ENCODE measurements at places on chromosomes 4 and X.

- no peak for DNase-seq
These were observed 82.4 kb downstream of the AFAP1 start for GRCh38 chr4:7857238-7857701.

DNA sequence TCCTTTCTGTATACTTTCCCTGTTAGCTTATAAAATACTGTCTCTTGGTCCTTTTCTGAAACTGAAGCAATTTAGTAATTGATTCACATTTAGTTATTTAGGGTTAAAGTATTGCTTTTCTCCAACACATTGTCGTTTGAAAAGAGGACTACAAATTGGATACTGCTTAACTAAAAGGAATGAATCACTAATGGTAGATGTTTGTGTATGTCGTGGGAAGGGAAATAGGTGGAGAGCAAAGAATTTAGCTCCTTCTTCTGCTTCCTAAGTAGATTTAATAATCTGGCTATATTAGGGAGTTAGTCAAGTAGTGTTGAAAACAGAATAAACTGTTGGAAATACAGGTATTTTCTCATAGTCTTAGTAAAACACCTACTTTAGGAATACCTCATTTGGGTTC is 27.9 kb downstream of the SLAIN2 start:
- no peak for DNase-seq

DNA sequence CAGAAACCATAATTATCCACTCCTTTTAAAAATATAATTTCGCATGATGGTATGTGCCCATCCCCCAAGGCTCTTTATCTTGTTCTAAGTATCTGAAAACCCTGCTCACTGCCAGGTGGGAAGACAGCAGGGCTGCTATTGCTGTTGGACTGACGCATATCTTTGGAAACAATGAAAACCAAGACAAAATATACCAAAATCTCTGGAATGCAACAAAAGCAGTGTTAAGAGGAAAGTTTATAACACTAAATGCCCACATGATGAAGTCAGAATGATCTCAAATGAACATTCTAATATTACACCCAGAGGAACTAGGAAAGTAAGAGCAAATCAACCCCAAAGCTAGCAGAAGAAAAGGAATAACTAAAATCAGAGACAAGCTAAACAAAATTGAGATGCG is 162.0 kb downstream of the FAM47B start:
- no peak for DNase-seq

GRCh38 chrX:135522132-135522530 is 1.7 kb downstream of the INTS6L start:
- no peak for DNase-seq

DNA sequence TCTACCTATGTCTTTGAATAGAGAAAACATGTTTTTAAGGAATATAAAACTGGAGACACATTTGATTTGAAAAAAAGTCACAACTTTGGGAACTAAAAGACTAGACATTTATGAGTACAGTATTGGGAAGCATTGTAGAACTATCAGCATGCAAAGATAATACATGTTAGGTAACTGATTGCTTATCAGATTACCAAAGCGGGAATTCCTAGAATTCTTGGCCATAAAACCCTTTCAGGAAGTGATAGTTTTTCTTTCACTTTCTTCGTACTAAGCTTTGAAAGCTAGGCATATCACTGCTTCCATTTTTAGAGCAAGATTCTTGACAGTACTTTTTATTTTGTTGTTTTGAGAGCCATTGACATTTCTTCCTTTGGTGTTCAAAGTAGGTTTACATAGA is 646.6 kb upstream of the PITX2 start:
- no peak for DNase-seq

DNA sequence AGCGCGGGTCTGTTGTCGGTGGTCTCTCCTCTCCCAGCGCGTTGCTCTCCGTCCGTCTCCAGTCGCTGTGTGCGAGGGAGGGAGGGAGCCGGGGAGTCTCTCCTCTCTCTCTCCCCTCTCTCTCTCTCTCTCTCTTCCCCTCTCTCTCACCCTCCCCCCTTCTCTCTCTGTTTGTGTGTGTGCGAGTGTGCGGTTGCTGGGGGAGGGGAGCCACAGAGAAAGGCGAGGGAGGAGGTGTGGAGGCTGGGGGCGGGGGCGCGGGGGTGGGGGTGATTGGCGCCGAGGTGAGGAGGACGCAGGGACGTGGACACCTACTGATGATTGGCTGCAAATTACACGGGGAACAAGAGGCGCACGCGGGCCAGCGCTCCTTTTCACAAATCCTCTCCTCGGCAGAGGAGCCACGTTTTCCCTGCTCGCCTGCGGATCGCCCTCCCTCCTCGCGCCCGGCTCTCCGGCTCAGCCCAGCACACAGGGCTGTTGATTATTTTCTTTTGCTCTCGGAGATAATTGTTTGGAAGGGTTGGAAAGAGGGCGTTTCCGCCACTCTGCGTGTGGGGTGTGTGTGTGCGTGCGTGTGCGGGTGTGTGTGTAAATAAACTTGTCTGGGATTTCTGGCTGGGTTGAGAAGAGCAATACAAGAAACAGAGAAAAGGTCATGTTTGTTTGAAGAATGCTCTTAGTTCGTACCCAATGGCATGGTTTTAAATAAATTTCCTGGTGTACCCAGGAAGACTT is at the start of gene CXXC4:
CXXC4 (minus strand) TSS at position 73 of the 738 bp plus-strand sequence. CDS start 3,092 bp downstream, outside the sequence.
- DNase-seq: no peak

GRCh38 chrX:83934220-83934619 is 73.3 kb downstream of the CYLC1 start:
- DNase-seq: no peak

GRCh38 chr4:113181289-113182007 is 132.0 kb downstream of the ANK2 start:
- DNase-seq: no peak

DNA sequence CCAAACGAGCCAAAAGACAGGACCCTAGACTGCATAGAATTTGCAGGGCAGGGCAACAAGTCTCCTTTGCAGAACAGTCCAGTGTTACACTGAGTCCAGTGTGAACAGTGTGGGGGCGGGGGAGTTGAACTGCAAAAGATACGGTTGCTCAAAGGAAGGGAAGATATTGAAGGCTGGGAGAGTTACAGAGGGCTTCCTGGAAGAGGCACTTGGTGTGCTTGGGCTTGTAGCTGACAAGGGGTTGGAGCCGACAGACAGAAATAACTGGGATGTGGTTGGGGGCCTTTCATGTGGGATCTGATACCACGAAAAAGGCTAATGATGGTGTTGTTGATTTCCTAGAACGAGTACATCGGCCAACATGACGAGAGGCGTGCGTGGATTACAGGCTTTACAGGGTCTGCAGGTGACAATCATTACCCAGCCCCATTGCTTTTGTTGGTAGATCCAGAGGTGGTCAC is 6.1 kb downstream of the XPNPEP2 start:
- no peak for DNase-seq

GRCh38 chr4:146462251-146462650 is 59.5 kb downstream of the SLC10A7 start:
- DNase-seq: no peak
